Activated naive CD8-positive, alpha-beta T cell treated with anti-CD3 and anti-CD28 coated beads for 36 hours (primary cell): ENCODE measurements at places on chromosomes 11 and 22. TPM values are rescaled to one million over a fixed set of nuclear protein-coding genes. Genes with fewer than 3 reads are reported as not detected.

DNA sequence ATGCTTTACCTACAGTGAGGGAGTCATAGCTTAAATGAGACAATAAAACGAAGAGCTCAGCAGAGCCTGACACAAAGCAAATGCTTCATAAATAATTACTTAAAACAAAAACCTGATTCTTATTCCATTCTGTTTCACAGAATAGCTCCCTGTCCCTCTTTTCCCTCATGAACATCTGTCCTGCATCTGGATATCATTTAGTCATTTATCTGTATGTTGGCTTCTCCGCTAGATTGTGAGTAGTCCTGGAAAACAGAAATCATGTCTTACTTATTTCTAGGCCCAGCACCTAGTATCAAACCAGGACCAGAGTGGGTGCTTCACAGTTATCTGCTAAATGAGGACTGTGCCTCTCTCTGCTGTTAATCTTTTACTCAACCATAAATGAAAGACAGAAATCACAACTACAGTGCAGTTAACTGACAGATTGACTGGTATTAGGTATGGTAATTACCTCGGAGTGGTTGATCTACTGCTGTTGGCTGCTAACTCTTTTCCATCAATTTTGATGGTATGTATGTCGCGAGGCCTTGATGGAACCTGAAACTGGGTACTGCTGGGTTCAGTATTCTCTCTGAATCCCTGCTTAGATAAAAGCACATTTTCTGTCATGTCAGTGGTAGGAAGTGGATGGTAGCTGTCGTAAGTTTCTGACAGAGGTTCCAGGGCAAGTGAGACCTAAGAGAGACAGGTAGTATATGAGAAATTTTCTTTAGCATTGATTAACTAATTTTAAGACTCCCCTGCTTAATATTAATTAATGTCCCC, 31.5 kb downstream of the C2CD3 start:
- no peak for DNase-seq

DNA sequence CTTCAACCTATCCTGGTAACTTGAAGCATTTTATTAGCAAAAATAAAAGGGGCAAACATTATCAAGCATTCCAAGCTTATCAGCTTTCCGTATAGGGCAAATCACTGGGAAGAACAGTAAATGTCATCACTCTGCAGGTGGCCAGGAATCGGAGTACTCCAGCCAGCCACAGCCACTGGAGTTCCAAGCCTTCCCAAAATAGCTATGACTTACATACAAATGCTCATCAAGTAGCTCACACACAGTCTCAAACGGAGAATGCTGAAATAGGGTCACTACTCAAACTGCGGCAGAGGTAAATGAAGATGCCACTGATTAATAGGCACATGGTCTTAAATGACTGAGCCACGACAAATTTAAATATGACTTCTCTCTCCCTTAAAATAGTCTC, 2.1 kb downstream of the USP28 start:
- no peak for DNase-seq

- no peak for DNase-seq
Measured at GRCh38 chr11:16912692-16913111, 101.5 kb downstream of the PLEKHA7 start.

DNA sequence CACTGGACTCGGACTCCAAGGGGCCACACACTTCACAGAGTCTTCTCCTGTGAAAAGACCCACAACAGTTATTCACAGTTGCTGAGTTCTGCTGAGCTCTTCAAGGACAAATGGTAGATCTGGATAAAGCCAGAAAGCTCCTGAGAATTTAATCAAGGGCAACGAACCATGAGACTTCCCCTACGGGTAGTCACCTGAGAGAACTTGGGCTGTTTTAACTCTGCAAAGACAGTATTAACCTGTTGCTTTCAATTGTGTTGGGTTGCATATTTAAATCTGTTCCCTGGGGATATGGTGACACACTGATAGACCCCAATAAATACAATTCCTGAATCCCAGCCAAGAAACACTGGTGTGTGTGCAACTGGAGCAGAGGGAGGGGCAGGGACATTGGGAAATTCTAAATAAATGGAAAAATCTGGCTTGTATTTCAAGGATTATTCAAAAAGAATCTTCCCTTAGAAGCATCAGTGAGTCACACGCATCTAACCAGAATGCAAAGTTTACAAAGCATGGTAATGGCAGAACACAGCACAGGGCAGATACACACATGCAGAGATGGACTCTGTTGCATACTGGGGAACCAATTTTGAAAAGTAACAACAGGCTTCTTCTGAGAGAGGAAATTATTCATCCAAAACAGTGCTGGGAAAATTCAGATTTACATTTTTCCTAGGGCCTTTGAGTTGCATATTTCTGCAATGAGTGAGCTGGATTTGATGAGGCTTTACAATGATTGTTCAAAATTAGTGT, 4.0 kb downstream of the KCNJ1 start:
- DNase-seq, result no peak

DNA sequence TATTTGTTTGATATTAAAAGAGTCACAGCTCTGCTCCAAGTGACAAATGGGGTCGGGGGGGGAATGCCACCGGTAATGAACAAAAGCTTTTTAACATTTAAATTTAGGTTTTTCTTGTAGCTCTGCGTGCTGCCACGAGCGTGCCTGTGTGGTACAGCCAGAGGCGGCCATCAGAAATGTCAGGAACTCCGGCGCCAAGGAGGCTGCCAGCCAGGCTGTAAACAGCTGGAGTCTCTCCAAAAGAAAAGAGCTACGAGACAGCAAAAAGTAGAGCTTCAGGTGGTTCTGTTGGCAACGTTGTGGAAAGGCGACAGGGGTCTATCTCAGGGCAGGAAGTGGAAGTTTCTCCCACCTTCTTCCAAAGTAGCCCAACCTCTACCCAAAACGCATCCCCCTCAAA, 532.8 kb downstream of the OPCML start:
- no peak for DNase-seq

- no peak for DNase-seq
Measured at GRCh38 chr11:120749395-120749794, 237.8 kb downstream of the GRIK4 start.

Gene MFRP
- not detected for total RNA-seq

Gene HPX
- total RNA-seq, result not detected

Gene PATE1
- total RNA-seq, result not detected
